ENCODE measurements at places on chromosomes 13 and 19. TPM values are rescaled to one million over a fixed set of nuclear protein-coding genes. Genes with fewer than 3 reads are reported as not detected.

The LRRC4B gene
- total RNA-seq, result 3.8 TPM

- DNase-seq, result peak; percentile 40
These were observed 406.2 kb downstream of the SUCLA2 start for GRCh38 chr13:47594833-47595232.

GRCh38 chr13:23778002-23778652 lies 111.1 kb downstream of the MIPEP start:
- DNase-seq, result no peak

GRCh38 chr19:52648336-52649016 lies 10.3 kb upstream of the ZNF83 start:
- DNase-seq, result no peak

DNA sequence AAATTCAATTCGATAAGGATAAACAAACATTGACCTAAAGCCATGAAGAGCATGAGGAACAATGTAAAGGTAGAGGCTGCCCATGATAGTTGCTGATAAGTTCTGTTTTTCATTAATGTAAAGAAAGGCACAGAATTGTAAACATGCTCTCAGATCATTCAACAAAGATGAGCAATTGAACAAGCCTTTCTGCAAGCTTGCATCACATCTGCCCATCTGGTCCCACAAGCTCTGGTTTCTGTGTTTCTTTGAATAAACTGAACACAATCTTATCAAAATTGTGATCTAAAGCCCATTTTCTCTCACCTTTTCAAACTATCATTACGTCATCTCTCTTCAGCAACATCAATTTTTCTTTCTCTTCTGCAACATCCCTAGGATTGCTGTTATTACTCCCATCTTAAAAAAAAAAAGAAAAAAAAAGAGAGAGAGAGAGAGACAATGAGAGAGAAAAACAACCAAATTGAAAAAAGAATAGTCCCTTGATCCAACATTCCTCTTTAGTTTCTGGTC lies 487.2 kb upstream of the GPC6 start:
- DNase-seq, result no peak

The VSTM1 gene
- total RNA-seq, result 0.48 TPM

- DNase-seq, result peak; percentile 60
These were observed 67.0 kb upstream of the SERP2 start for GRCh38 chr13:44306371-44307192.
